Fibroblast of mammary gland (primary cell): ENCODE measurements at places on chromosomes 5 and 9.

DNA sequence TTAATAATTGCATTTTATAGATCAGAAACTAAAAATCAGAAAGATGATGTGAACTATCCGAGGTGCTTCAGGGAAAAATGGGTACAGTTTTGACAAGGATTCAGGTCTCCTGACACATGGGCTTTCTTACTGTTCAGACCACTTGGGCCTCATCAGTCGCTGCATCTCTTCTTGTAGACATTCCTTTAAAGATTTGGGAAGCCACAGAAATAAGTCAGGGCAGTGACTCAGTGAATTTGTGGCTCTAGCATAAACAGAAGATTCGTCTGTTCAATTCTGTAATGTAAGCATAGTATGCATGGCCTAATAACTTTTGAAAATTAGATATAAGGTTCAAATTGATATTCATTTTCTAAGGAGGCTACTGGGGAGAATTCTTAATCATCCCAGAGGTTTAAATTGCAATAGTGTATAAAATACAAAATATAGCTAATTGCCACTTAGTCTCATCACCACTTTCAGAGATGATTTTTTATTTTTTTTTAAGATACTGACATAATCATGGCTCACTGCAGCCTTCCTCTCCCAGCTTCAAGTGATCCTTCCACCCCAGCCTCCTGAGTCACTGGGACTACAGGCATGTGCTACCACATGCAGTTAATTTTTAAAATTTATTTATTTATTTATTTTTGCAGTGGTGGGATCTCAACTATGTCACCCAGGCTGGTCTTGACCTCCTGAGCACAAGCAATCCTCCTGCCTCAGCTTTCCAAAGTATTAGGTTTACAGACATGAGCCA is 48.9 kb downstream of the RASEF start:
- DNase-seq: peak; percentile 62

GRCh38 chr9:33437205-33437604 is 10.2 kb downstream of the AQP3 start:
- DNase-seq: no peak

GRCh38 chr5:67058998-67059743 is 137.4 kb downstream of the CD180 start:
- no peak for DNase-seq

DNA sequence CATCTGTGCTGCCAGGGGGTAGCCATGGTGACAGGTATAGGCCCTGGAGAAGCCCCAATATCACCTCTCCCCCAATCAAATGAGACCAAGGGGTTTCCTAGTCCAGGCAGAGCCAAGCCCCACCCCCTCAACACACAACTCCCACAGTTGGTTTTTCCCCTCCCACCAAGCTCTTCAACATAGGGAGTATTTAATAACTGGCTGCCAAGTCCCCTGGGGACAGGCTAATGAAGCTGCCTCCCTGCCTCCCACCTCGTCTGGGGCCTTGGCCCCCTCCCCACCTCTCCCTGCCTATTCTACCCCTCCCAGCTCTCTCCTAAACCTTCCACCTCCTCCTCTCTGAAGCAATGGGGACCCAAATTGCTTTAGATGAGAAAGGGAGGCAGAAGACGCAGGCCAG is 23.4 kb downstream of the CPLX2 start:
- DNase-seq: no peak

GRCh38 chr5:34905564-34905963 is 9.7 kb downstream of the RAD1 start:
- peak; percentile 24 for DNase-seq

- DNase-seq: no peak
These were observed 96.5 kb downstream of the EHMT1 start for GRCh38 chr9:137715321-137715720.

- DNase-seq: no peak
These were observed 48.9 kb downstream of the PTPN3 start for GRCh38 chr9:109449036-109449798.

GRCh38 chr9:134035041-134036039 is 10.1 kb downstream of the BRD3OS start:
- DNase-seq: no peak

DNA sequence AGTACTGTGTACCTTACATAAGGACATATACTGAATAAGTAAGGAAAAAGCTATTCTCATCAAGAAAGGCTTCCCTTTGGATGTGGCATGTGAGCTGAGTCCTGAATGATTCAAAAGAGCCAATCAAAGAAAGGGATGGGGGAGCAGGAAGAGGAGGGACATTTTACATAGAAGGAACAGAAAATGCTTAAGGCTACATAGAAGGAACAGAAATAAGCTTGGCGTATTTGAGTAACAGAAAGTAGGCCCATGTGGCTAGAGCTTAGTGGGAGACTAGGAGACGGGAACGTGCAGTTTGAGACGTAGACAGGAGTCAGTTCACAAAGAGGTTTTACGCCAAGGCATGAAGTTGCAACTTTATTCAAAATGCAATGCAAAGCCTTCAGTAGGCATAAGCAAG is 126.3 kb downstream of the CEMIP2 start:
- no peak for DNase-seq

- DNase-seq: no peak
These were observed 115.5 kb upstream of the SLC12A2 start for GRCh38 chr5:127967983-127968592.

GRCh38 chr9:87543251-87543650 is 45.6 kb downstream of the DAPK1 start:
- peak; percentile 40 for DNase-seq

DNA sequence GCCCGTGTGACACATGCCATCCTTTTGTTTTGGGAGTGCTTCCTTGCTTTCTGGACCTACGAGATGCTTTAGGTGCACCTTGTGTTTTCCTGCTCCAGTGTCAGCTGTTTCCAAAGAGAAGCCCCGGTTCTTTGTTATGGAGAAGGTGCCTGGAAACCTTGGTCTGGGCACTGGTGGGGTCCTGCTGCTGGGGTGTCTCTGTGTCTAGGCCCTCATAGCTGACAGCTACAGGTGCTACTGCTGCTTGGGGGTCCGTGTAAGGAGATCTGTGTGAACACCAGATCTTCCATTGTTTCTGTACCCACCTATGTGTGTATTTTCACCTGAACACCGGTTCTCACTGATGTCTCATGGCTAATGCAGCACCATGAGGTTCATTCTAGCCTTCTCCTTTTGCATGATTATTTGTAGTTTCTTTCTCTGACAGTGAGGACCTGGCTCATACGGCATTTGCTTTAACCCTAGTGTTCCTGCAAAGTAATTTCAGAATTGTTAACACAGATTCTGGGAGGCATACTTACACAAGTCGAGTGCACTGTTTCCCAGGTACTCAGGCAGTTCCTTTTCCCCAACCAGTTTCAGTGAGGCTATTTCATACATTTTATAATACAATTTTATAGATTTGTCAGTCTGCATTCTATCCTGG is 13.2 kb upstream of the FAM120AOS start:
- no peak for DNase-seq

- no peak for DNase-seq
These were observed 50.5 kb upstream of the EXOC3 start for GRCh38 chr5:392431-392988.

DNA sequence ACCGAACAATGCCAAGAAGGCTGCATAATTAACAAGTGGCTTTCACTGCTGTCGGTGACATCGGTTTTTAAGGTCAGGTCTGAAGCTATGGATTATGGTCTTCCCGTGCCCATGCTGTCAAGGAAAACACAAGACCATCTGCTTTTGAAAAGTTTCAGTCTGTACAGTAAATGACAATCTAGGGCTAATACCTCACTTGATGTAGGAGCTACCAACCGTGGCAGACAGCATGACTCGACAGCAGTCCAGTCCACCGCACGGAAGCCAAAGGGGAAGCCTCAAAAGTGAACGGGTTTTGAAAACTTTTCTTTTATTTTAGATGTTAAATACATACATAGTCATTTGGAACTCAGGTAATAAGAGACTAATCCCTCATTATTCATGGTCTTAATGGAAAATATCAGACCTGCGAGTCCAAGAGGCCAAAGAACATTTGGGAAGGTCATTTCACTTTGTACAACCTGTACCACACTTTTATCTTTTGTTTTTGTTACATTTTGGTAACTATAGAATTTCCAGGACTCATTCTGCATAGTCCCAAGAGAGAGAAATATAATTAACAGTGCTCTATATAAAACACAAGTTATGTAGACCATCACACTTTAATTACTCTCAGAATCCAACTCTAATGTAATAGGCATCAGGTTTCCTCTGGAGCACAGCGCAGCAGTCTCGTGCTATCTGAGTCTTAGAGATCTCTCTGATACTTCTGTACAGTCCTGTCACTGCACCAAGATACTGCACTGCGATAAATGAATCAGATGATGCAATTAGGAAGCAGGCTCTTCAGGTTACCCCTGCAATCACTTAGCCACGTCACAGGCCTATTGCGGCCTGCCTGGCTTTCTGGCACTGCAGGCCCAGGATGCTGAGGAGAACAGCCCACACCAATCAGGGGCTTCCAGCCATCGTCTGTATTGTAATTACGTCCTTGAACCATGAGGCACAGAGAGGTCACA is 184.9 kb downstream of the FANCC start:
- no peak for DNase-seq

DNA sequence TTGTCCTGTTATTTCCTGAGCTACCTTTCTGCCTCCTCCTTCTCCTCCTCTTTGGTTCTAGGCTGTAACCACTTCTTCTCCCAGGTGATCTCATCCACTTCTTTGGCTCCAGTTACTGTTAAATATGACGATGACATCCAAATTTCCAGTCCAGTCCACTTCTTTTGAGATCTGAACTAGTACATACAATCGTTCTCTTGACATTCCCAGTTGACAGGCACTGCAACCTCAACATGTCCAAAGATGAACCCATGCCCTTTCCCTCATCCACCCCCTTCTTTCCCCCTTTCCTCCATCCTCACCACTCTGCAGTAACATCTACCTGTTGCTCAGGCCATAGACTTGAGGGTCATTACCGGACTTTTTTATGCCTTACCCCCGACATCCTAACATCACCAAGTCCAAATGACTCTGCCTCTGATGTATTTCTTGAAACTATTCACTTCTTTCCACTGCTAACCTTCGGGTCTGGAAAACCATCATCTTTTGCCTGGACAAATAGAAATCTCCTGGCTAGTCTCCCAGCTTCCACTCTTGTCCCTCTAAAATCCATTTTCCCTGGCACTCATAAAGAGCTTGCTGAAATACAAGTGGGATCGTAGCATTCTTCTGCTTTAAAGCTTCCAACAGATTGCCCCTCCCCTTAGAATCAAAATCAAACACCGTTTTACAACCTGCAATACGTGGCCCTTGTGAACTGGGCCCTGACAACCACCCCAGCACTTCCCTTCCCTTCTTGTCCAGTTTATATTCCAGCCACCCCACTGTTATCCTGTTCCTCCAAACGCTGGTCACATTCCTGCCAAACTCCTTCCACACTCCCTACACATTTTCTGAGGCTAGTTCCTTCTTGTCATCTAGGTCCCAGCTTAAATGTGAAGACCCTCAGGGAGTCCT is 31.5 kb downstream of the KLF9 start:
- no peak for DNase-seq

DNA sequence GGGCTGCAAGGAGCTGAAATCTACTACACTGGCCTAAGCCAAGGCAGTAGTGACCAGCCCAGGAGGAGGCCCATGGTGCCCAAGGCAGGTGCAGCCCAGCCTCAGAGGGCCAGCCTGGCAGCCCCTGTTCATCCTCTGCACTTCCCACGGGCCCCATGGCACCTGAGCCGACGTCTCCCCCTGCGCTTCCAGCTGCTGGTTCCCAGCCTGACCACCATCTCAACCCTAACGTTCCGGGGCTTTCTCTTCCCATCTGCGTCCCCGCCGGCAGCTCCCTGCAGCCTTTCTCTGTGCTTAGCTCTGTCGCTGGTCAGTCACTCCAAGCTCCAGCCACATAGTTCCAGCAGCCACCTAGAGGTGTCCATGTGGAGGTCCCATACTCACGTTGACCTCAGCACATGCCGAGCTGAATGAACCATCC is 105.5 kb upstream of the LMX1B start:
- no peak for DNase-seq

- DNase-seq: no peak
These were observed 13.9 kb downstream of the IPPK start for GRCh38 chr9:92655896-92656536.

DNA sequence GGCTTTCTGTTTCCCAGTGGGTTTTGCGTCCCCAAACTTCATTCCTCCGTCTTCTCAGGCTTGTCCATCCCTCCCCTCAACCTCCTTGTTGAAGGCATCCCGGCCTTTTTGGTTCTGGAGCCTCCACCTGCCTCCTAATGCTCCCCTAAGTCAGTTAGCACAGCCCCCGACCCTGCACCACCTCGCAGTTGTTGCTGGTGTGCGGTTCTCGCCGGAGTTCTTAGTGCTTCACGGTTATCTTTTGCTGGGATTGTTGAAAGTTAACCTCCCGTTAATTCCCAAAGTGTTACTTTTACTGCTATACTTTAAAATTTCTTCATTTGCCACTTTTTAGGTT is 447 bp downstream of the UBLCP1 start:
- DNase-seq: peak; percentile 3

DNA sequence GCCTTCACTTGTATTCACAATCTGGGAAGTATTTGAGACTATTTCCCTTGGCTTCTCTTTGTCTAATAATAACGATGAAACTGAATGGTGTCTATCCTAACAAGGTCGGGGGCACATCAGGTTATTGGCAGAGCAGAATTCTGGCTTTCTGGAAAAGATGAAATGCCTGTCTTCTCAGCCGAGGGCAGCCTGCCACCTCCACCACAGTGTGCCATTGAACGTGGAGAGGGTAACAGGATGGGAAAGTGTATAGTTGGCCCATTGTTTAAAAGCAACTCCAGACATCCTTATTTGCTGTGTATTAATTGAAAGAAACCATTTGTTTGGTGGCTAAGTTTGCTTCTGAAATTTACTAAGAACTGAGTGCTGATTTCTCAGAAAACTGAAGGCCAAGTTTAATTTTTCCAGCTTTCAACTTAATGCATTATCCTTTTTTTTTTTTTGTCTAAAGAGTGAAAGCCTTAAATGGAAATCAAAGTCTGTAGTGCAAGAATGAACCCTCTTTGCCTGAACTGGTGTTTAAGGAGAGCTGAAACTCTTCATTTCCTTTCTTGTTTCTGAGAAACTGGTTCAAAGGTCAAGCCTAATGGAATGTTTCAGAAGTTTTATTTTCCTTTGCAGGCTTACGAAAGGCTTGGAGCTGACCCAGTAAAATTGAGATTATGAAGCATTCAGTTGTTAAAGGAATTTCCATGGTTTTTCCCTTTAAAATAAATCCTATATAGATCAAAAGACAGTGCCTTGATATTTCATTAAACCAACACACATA is 563.7 kb upstream of the DAP start:
- DNase-seq: peak; percentile 28

GRCh38 chr5:150278916-150279315 is 10.7 kb downstream of the CAMK2A start:
- DNase-seq: peak; percentile 82

DNA sequence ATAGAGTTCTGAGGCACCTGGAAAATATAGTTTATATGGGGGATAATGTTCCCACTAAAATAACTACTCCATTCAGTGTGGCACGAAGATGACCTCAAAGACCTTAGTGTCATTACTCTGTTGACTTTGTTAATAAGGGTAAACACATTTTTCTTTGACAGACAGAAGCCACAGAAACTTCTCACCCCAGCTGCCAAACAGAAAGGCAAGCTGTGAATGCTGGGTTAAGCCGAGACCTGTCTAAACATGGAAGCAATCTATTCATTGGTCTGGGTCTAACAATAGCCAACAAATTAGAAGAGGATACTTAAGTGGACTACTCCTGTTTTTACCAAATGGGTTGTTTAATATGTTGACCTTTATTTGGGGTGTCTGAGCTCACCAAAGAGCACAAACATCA is 171.4 kb downstream of the TLE1 start:
- no peak for DNase-seq

GRCh38 chr9:83715221-83715620 is 7.5 kb upstream of the UBQLN1 start:
- DNase-seq: no peak
